ENCODE measurements at places on chromosomes 2 and 18. TPM values are rescaled to one million over a fixed set of nuclear protein-coding genes. Genes with fewer than 3 reads are reported as not detected.

BMP10 gene
- not detected for total RNA-seq

SRD5A2 gene
- not detected for total RNA-seq

- no peaks in the 10 kb centered on the region for H3K27me3 ChIP-seq
- H3K27ac ChIP-seq: no peak overlapping the region
- H3K4me1 ChIP-seq: peaks cover 30% of the 10 kb centered on the region
- peak overlapping the region; percentile 42 for H3K4me3 ChIP-seq
Observed at GRCh38 chr18:63137999-63138435, 181.6 kb downstream of the BCL2 start.

GRCh38 chr2:164974221-164974620 is 18.9 kb upstream of the SLC38A11 start:
- no peaks in the 10 kb centered on the region for H3K27me3 ChIP-seq
- no peak for DNase-seq
- H3K4me3 ChIP-seq: no peak overlapping the region
- no peaks in the 10 kb centered on the region for H3K4me1 ChIP-seq
- no peak overlapping the region for H3K27ac ChIP-seq
- no peaks in the 10 kb centered on the region for H3K36me3 ChIP-seq

DNA sequence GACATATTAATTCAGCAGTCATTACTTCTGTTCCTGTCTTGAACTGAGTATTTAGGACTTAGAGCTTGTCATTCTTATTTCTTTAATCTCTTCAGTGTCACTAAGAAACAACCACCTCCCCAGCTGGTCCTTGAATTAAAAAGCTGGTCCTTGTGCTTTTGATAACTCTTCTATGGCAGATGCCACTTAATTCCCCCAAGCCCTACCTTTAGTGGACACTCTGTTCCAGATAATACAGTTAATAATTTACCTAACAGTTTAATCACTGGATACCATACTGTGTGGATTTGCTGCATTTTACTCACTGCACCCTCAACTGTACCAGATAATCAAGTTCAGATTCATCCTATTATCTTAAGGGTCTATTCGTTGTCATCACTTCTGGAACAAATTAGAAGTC is 73.1 kb downstream of the SKA1 start:
- no peak for DNase-seq
- H3K36me3 ChIP-seq: no peaks in the 10 kb centered on the region

GRCh38 chr18:61894751-61895524 is 2.1 kb upstream of the RNF152 start:
- no peaks in the 10 kb centered on the region for H3K27me3 ChIP-seq
- no peak for DNase-seq
- peak overlapping the region; percentile 43 for H3K4me3 ChIP-seq
- H3K27ac ChIP-seq: no peak overlapping the region

All from CD8-positive, alpha-beta memory T cell (primary cell).